Activated naive CD8-positive, alpha-beta T cell treated with anti-CD3 and anti-CD28 coated beads, Interleukin-2, amount 10 ng/mL, durations not matched to agents 7 days and 5 days (primary cell): ENCODE measurements at places on chromosomes 2 and 18. TPM values are rescaled to one million over a fixed set of nuclear protein-coding genes. Genes with fewer than 3 reads are reported as not detected.

DNA sequence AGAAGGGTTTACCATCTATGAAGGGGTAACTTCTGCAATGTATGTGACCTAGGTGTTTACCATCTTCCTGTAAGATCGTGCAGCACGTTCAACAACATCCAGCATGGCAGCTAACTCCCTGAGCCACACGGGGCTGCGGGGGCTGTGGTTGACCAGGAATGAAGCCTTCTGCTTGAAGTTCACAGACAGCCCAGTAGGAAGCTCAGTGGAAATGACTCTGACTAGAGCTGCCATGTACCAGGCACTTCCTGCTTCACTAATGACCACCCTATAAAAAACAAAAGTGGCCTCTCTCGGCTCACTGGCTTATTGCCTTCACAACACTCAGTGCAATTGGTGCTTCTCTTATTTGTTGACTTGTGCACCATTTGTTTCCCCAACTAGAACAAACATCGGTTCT lies 99.7 kb upstream of the SMAD7 start:
- no peak for DNase-seq

DNA sequence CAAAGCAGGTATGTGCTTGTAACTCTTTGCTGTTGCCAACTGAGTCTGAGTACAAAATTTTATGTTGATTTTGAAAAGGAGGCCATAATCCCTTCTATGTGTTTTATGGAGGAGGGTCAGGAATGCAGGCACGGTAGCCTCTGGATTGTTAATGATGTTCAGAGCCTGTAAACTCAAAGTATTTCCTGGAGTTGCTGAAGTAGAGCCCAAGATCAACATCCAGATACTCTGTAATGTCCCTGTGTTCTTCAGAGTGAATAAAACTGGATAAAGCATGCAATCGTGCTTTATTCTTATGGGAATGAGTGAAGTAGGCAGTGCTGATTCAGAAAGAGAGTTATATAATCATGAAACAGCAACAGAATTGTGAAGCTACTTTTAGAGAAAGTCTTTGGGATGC lies 61.8 kb upstream of the CHRNA1 start:
- no peak for DNase-seq

GRCh38 chr18:26642440-26643348 lies 94.3 kb upstream of the KCTD1 start:
- DNase-seq = no peak

- DNase-seq = no peak
Measured at GRCh38 chr2:74028741-74029140, 44.0 kb downstream of the TET3 start.

PCARE gene
- total RNA-seq = not detected

DNA sequence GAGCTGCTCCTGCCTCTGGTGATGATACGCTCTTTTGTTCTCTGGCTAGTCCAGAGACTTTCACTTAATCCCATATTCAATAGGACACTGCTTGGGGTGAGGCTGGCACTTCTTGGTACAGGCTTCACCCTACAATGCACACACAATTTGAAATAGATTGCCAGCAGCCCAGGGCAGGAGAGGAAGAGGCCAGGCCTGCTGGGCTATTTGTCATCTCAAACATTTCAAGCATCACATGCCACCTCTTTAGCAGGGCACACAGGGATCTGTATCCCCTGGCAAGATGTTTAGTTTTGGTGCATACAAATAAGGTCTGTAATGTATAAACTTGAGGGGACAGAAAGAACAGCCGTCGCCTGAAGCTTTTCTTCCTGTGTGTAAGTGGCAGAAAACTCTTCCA lies 120.4 kb downstream of the CHST9 start:
- no peak for DNase-seq
